ENCODE measurements at places on chromosomes 11 and 22.

DNA sequence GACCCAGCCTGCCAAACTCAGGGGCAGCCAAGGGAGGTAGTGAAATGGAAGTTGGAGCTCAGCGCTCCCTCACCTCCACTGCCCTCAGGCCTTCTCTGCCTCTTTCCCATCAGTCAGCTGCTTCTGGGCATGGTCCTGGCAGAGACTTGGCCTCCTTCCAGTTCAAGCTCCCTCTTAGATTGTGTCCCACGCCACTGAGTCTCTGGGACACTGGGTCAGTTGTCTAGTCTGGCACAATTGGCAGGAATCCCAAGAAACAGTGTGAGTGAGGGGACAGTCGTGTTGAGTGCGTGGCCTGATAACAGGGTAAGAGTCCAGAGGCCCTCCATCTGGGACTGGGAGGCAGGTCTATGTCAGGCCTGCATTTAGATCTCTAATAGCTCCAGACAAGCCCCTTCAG is 7.1 kb upstream of the SLC35E4 start:
- DNase-seq = no peak

GRCh38 chr11:90133560-90134477 is 644 bp upstream of the NAALAD2 start:
- DNase-seq = no peak

DNA sequence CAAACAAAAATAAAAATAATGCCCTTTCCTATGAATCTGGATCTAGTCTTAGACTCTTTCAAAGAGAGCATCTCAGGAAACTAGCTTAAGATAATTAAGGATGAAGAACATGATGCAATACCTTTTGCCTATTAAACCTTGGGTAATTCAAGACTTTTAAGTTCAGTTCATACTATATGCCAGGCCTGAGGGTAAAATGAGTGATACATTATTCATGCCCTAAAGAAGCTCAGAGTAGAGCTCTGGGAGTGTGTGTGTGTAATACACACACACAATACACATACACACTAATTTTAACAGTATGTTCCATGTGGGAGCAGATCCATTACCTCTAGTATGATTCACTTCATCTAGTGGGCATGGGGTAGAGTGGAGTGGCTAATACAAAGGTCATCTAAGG is 651.4 kb upstream of the CHORDC1 start:
- no peak for DNase-seq

- DNase-seq = no peak
Observed at GRCh38 chr11:131179836-131180235, 190.6 kb upstream of the NTM start.

DNA sequence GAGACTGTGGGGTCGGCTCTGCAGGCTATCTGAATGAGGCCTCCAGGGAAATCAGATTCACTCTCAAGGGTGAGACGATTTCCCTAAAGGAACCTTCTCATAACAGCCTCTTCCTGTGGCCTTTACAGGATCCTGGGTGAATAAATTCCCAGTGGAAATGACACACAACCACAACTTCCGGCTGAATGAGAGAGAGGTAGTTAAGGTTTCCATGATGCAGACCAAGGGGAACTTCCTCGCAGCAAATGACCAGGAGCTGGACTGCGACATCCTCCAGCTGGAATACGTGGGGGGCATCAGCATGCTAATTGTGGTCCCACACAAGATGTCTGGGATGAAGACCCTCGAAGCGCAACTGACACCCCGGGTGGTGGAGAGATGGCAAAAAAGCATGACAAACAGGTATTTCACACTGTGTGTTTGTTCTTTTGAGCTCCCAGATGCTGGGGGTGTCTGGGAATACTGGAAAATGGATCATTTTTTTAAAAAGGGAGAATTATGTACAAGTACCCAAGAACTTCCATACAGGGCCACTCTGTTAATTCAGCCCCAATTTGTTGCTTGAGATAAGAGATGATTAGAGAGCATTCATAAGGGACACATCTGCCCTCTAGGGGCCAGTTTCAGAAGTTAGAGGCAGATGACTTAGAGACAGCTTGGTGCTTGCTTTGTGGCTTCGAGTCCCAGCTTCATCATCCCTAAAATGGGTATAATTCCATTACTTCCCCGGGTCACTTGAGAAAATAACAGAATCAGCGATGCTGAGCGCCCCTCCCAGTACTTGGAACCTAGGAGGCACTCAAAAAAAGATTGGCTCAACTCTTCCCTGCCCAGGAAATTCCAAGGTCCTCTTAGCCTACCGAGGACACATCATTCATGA is 10.2 kb downstream of the SERPIND1 start:
- DNase-seq = peak; percentile 1

- DNase-seq = no peak
Observed at GRCh38 chr11:132878111-132878510, 654.2 kb downstream of the OPCML start.

DNA sequence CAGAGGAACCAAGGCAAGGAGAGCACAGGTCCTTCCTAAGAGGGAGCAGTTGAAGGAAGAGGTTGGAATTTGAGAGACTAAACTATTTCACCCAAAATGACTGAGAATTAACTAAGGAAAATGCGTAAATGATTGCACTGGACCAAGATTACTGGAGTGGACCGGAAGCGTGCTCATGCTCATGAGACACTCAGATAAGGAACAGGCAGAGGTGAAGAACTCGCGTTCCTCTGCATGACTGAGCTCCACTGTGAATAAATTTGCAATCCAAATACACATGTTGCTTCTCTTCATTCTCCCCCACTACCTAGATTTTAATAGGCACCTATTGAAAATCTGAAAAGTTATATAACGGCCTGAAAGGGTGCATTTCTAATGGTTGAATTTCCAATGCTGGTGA is 207.0 kb downstream of the KIRREL3 start:
- DNase-seq = no peak

GRCh38 chr11:12723421-12724300 is 49.4 kb downstream of the TEAD1 start:
- DNase-seq = no peak

GRCh38 chr22:40463017-40463631 is 92.7 kb downstream of the SGSM3 start:
- no peak for DNase-seq

DNA sequence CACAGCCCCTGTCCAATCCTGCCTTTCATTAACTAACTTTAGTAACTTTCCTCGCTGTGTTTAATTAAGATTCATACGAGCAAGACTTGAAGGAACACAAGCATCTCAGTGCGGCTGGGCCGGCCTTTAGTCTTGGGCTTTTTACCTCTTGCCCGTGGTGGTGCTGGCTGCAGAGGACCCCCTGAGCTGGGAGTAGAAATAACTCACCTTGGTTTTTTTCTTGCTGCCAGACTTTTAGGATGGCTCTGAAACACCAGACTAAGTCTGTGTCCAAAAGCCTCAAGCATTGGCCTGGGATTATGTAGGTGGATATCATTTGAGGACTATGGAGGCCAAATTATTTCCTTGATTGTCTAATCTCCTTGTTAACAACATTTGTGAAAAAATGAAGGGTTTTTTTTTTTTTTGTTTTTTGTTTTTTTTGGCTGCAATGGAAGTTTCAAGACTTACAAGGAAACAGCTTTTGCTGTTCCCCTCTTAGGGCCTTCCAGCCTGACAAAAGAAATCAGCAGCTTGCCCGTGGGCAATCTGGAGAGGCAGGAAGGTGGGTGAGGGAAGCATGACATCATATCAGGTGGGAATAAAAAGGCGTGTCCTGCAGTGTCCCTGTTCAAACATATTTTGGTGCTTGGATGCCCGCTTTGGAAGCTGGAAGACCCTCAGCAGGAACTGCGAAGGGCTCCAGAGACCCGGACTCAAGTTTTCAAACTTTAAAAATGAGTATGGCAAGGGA is 44.0 kb downstream of the SMIM38 start:
- DNase-seq = no peak

DNA sequence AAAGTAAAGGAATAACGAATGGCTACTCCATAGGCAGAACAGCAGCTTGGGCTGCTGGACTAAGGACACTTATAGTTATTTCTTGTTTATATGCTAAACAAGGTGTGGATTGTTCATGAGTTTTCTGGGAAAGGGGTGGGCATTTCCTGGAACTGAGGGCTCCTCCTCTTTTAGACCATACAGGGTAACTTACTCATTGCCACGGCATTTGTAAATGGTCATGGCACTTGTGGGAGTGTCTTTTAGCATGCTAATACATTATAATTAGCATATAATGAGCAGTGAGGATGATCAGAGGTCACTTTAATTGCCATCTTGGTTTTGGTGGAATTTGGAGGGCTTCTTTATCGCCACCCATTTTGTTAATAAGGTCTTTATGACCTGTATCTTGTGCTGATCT is 7.0 kb downstream of the OR4X1 start:
- no peak for DNase-seq

GRCh38 chr11:34311126-34311525 is 46.7 kb downstream of the ABTB2 start:
- DNase-seq = no peak

DNA sequence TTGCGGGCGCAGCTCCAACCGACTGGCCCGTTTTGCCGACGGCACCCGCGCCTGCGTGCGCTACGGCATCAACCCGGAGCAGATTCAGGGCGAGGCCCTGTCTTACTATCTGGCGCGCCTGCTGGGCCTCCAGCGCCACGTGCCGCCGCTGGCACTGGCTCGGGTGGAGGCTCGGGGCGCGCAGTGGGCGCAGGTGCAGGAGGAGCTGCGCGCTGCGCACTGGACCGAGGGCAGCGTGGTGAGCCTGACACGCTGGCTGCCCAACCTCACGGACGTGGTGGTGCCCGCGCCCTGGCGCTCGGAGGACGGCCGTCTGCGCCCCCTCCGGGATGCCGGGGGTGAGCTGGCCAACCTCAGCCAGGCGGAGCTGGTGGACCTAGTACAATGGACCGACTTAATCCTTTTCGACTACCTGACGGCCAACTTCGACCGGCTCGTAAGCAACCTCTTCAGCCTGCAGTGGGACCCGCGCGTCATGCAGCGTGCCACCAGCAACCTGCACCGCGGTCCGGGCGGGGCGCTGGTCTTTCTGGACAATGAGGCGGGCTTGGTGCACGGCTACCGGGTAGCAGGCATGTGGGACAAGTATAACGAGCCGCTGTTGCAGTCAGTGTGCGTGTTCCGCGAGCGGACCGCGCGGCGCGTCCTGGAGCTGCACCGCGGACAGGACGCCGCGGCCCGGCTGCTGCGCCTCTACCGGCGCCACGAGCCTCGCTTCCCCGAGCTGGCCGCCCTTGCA is 1.0 kb downstream of the FJX1 start:
- DNase-seq = no peak

- no peak for DNase-seq
Observed at GRCh38 chr11:122453586-122453985, 201.9 kb upstream of the UBASH3B start.

- DNase-seq = no peak
Observed at GRCh38 chr22:46052801-46053562, 76.0 kb upstream of the WNT7B start.

DNA sequence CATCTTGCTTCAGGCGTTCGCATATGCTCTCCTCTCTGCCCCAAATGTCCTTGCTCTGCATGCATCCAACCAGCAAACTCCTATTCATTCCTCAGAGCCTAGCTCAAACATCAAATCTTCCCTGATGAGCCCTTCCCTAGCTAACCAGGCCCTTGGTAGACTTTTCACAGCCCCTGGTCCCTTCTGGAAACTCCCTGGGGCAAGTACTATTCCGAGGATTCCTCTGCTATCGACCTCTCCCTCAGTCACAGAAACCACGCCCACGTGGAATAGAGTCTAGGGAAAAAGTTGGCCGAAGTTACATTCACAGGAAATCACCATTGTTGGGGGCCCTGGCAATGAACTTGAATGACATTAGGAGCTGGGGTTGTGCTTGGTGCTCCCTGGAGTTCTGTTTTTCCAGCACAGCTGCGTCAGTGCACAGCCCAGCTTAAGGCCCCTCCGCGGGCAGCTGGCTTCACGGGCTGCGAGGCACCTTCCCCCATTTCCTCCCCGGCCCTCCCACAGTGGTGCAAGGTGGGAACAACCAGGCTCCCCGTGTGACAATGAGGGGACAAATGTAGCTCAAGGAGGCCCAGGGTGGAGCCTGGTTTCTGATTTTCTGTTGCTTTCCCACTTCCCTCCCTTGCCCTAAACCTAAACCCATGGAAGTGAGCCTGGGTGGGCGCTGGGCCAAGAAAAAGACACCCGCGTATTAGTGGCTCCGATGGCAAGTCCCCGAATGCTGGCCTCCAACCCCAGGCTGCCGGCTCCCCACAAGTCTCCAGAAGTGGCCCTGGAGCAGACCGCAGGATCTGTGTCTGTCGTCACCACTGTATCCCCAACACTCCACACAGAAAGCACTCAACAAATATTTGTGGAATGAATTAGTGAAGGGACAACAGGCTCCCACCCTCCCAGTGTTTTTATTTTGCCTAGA is 4.3 kb upstream of the ATP5MGL start:
- DNase-seq = no peak

GRCh38 chr11:34825670-34826383 is 90.4 kb downstream of the APIP start:
- no peak for DNase-seq

- DNase-seq = no peak
Observed at GRCh38 chr11:128624269-128625175, 37.2 kb upstream of the ETS1 start.

- DNase-seq = no peak
Observed at GRCh38 chr11:14240221-14240620, 118.8 kb downstream of the RRAS2 start.

- DNase-seq = no peak
Observed at GRCh38 chr11:108618529-108618928, 25.0 kb upstream of the EXPH5 start.

- no peak for DNase-seq
Observed at GRCh38 chr22:49031746-49032330, 795.8 kb downstream of the BRD1 start.

- DNase-seq = no peak
Observed at GRCh38 chr11:62925308-62925707, 4.1 kb upstream of the CHRM1 start.

- DNase-seq = no peak
Observed at GRCh38 chr11:59403546-59403945, 22.7 kb downstream of the OR5A2 start.

DNA sequence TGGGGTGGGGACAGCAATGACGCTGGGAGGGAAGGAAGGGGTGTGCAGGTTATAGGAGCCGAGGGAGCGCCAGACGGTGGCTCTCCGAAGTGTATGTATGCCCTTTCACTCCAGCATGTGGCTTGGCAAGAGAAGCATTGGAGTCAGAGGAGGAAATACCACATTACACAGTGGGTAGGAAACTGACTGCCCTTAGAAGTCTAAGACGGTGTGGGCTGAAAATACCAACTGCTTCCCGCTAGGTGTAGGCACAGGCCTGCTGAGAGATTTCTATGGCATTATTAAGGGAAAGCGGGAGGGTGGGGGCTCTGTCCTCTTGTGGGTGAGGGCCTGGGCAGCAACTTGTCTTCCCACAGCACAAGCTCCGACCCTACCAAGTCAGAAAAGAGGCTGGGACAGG is 44.7 kb downstream of the CACNG2 start:
- DNase-seq = no peak

GRCh38 chr11:76708972-76709660 is 38.6 kb upstream of the LRRC32 start:
- DNase-seq = no peak

- DNase-seq = no peak
Observed at GRCh38 chr11:75905434-75905833, 90.4 kb downstream of the UVRAG start.

All from DMS 273 treated with DMSO at 0.1 percent for 48 hours (cell line).